ENCODE measurements at places on chromosomes 1 and 21. TPM values are rescaled to one million over a fixed set of nuclear protein-coding genes. Genes with fewer than 3 reads are reported as not detected.

C1orf94 gene
- not detected for polyA plus RNA-seq

ABCB10 gene
- 7.4 TPM for polyA plus RNA-seq

MRAP gene
- polyA plus RNA-seq: not detected

DNA sequence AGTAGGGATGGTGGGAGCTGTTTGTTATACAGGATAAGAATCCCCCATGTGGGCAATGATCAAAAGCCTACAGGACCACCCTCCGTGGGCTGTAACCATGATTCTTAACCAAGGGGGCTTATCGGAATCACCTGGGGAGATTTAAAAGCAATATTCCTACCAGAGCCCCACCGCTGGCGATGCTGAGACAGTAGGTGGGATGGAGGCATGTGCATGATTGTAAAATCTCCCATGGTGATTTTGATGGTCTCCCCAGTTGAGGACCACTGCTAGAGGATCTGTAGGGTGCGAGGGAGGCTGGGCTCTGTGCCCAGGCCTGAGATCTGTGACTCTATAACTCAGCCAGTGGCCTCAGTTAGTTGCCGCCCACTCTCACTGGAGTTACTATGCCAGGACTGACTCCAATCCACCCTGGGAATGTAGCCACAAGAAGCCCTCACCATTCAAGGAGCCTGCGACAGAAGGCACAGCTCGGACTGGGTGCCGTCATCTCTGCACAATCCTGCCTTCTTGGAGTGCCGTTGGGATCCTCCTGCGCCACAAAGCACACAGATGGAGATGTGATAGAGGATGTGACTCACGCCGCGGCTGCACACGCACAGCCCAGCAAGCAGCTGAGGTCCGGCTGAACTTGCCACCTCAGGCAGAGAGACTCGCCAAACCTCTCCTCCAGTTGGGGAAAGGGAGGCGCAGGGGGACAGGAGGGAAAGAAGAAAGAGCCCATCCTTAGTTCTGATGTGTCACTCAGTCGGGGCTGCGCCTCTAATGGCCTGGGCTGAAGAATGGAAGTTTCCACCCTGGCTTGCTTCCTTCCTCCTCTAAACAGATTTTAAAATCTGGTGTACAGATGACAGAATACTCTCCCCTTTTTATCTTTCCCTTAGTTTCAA lies 26.5 kb downstream of the AKNAD1 start:
- no peaks in the 10 kb centered on the region for H3K36me3 ChIP-seq
- peaks cover 22% of the 10 kb centered on the region for H3K4me1 ChIP-seq
- peak overlapping the region; percentile 93 for H3K27ac ChIP-seq
- peak overlapping the region; percentile 38 for H3K4me3 ChIP-seq
- peak; percentile 69 for DNase-seq
- H3K27me3 ChIP-seq: no peaks in the 10 kb centered on the region

AKNAD1 gene
- polyA plus RNA-seq: 0.71 TPM

DNA sequence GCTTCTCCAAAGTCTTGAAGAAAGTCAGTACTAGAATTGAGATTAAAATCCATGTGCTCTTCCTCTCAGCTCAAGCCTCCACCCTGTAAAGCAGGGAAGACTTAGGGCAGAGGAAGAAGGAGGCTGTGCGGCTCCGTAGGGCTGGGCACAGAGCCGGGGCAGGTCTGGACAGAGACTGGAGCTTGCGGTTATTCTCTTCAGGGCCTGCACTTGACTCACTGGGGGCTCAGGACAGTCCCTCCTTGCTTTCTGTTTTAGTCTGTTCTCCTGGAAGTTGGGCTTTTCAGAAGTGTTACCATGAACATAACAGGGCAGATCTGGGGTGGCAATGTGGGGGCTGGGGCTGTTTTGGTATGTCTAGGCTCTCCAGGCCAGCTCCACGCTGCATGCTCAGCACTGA lies 21.6 kb upstream of the TRABD2B start:
- no peaks in the 10 kb centered on the region for H3K36me3 ChIP-seq
- no peak for DNase-seq
- no peak overlapping the region for H3K4me3 ChIP-seq
- H3K27ac ChIP-seq: no peak overlapping the region

GRCh38 chr1:93701629-93702028 lies 20.0 kb upstream of the BCAR3 start:
- H3K27ac ChIP-seq: peak overlapping the region; percentile 95
- DNase-seq: peak; percentile 33
- H3K27me3 ChIP-seq: no peaks in the 10 kb centered on the region
- H3K36me3 ChIP-seq: no peaks in the 10 kb centered on the region

SPRR2D gene
- polyA plus RNA-seq: not detected
